WTC11 (cell line): ENCODE measurements at places on chromosomes 5 and 9. TPM values are rescaled to one million over a fixed set of nuclear protein-coding genes. Genes with fewer than 3 reads are reported as not detected.
A peak's percentile ranks its signal among the peaks of the same experiment; 100 is the strongest.

Gene FOXD4L4
- 0.14 TPM in 1 of 3 replicates, not detected in the others for total RNA-seq

Gene HMMR
- 69.1 to 78.5 TPM (median 73.3 TPM) in 3 replicates for total RNA-seq

Gene PCDHAC2
- total RNA-seq, result 6.7 to 11.3 TPM (median 7.9 TPM) in 3 replicates

Gene TJP2
- total RNA-seq, result 155 to 159 TPM (median 156 TPM) in 3 replicates

Gene MEIKIN
- not detected in 3 replicates for total RNA-seq

Gene STXBP1
- 37.1 to 45.6 TPM (median 40.3 TPM) in 3 replicates for total RNA-seq

- no peak overlapping the region for H3K27ac ChIP-seq
- peaks cover 10% of the 10 kb centered on the region for H3K36me3 ChIP-seq
- peaks cover 7% of the 10 kb centered on the region for H3K27me3 ChIP-seq
- no peak for DNase-seq
- no peaks in the 10 kb centered on the region for H3K4me1 ChIP-seq
- no peak overlapping the region for H3K4me3 ChIP-seq
These were observed 26.9 kb upstream of the IGFBPL1 start for GRCh38 chr9:38451162-38451561.

- H3K4me3 ChIP-seq, result no peak overlapping the region
- DNase-seq, result no peak
- peaks cover 6% of the 10 kb centered on the region for H3K27me3 ChIP-seq
- no peak overlapping the region for H3K27ac ChIP-seq
These were observed 49.0 kb downstream of the CDO1 start for GRCh38 chr5:115767424-115767823.

DNA sequence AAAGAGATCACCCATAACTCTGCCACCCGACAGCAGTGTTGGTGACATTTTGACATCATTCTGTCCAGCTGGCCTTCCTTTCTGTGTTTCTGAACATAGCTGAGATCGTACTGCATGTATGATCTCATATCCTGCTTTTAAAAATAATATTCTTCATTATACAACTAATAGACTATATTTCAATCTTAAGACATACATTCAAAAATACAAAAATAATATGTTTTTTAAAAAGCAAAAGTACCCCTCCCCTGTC lies 47.7 kb upstream of the RPL26L1 start:
- no peak overlapping the region for H3K27ac ChIP-seq
- H3K4me1 ChIP-seq, result peaks cover 8% of the 10 kb centered on the region
- no peak for DNase-seq
- H3K36me3 ChIP-seq, result peaks cover 40% of the 10 kb centered on the region
- H3K4me3 ChIP-seq, result no peak overlapping the region

- no peaks in the 10 kb centered on the region; the same call in 1 of the 2 replicates for H3K27me3 ChIP-seq
- DNase-seq, result no peak
- H3K4me1 ChIP-seq, result no peaks in the 10 kb centered on the region
- no peak overlapping the region for H3K4me3 ChIP-seq
These were observed 726.9 kb downstream of the DNAH5 start for GRCh38 chr5:13217636-13218035.

- H3K36me3 ChIP-seq, result no peaks in the 10 kb centered on the region
- DNase-seq, result no peak
- no peak overlapping the region for H3K27ac ChIP-seq
These were observed 1063.5 kb upstream of the DMAC1 start for GRCh38 chr9:8863069-8863468.

GRCh38 chr5:142015781-142016533 lies 3.1 kb upstream of the GNPDA1 start:
- H3K27ac ChIP-seq, result no peak overlapping the region
- peaks cover 9% of the 10 kb centered on the region for H3K4me1 ChIP-seq
- H3K36me3 ChIP-seq, result peaks cover 6% of the 10 kb centered on the region
- DNase-seq, result no peak
- no peak overlapping the region for H3K4me3 ChIP-seq

GRCh38 chr5:57398413-57399093 lies 84.1 kb downstream of the ACTBL2 start:
- H3K4me3 ChIP-seq, result no peak overlapping the region
- H3K27ac ChIP-seq, result no peak overlapping the region
- 0 out of 2 replicates have a peak, but pooled peaks cover 2% of the 10 kb centered on the region for H3K4me1 ChIP-seq
- no peaks in the 10 kb centered on the region for H3K27me3 ChIP-seq
- no peak for DNase-seq
- no peaks in the 10 kb centered on the region for H3K36me3 ChIP-seq

- no peak for DNase-seq
- no peaks in the 10 kb centered on the region for H3K4me1 ChIP-seq
- H3K27me3 ChIP-seq, result peaks cover 23% of the 10 kb centered on the region
- H3K4me3 ChIP-seq, result no peak overlapping the region
- H3K36me3 ChIP-seq, result no peaks in the 10 kb centered on the region
- H3K27ac ChIP-seq, result no peak overlapping the region
These were observed 16.7 kb upstream of the MED10 start for GRCh38 chr5:6395102-6395445.

- peak overlapping the region; percentile 72 for H3K4me3 ChIP-seq
- H3K27me3 ChIP-seq, result peaks cover 7% of the 10 kb centered on the region; the same call in 1 of the 2 replicates
- H3K36me3 ChIP-seq, result peaks cover 7% of the 10 kb centered on the region
- peaks cover 29% of the 10 kb centered on the region for H3K4me1 ChIP-seq
These were observed 84.8 kb upstream of the PAM start for GRCh38 chr5:102670224-102670836.

GRCh38 chr5:30401479-30402058 lies 791.9 kb upstream of the CDH6 start:
- peaks cover 15% of the 10 kb centered on the region for H3K4me1 ChIP-seq
- H3K4me3 ChIP-seq, result no peak overlapping the region
- peak; percentile 76 for DNase-seq
- no peaks in the 10 kb centered on the region for H3K27me3 ChIP-seq
- H3K36me3 ChIP-seq, result no peaks in the 10 kb centered on the region
- peak overlapping the region; percentile 87 for H3K27ac ChIP-seq

DNA sequence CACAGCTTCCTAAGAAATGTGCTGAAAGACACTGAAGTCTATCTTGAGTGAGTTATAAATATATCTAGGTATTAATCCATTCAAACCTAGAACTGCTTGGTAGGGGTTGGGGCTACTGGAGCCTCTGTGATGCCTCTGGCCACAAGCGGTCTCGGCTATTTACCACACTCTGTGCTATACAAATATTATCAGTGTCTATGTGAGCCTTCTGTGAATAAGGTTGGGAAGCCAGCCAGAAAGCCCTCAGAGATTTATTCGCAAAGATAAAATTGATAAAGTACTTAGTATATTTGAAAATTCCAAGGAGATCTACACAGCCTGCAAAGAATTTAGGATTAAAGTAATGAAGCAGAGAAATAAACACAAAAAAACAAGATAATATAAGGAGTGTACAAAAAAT lies 41.4 kb downstream of the LIFR start:
- H3K27ac ChIP-seq, result no peak overlapping the region
- no peak overlapping the region for H3K4me3 ChIP-seq
- no peak for DNase-seq
- H3K36me3 ChIP-seq, result peaks cover 6% of the 10 kb centered on the region; the same call in 1 of the 2 replicates
- no peaks in the 10 kb centered on the region for H3K27me3 ChIP-seq

GRCh38 chr5:172319708-172320441 lies 36.3 kb upstream of the UBTD2 start:
- DNase-seq, result no peak
- H3K4me3 ChIP-seq, result no peak overlapping the region
- H3K27me3 ChIP-seq, result no peaks in the 10 kb centered on the region; the same call in 1 of the 2 replicates
- no peak overlapping the region for H3K27ac ChIP-seq
- no peaks in the 10 kb centered on the region for H3K36me3 ChIP-seq
- no peaks in the 10 kb centered on the region for H3K4me1 ChIP-seq

GRCh38 chr5:471750-472058 lies 28.7 kb downstream of the EXOC3 start:
- H3K4me3 ChIP-seq, result peak overlapping the region; percentile 64
- H3K4me1 ChIP-seq, result peaks cover 9% of the 10 kb centered on the region
- peaks cover 37% of the 10 kb centered on the region for H3K27me3 ChIP-seq
- H3K36me3 ChIP-seq, result no peaks in the 10 kb centered on the region
- DNase-seq, result no peak
